NCI-H1694 (cell line): ENCODE measurements at places on chromosomes 5 and 9.

- no peak for DNase-seq
Measured at GRCh38 chr5:146340260-146341081, 1.8 kb downstream of the POU4F3 start.

- no peak for DNase-seq
Measured at GRCh38 chr5:1182633-1183423, 18.6 kb upstream of the SLC6A19 start.

DNA sequence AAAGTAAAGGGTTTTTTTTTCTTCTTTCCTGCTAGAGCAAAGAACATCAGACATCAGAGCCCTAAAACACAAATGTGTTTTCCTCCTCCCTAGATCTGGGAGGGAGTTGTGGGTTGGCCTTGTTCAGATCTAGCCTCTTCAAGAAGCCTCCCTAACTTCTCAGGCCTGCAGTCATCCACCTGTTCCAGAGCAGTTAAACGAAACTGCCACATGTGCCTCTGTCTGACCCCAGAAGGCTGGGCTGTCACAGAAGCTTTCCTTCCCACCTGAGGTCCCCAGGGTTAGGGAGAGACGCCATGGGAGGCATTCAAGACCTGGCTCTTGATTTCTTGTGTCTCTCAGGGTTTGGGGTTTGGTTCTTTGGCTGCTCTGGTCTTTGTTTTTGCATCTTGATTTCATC is 87.0 kb downstream of the DAB2IP start:
- no peak for DNase-seq

- no peak for DNase-seq
Measured at GRCh38 chr9:127138444-127138843, 16.0 kb upstream of the ANGPTL2 start.

GRCh38 chr5:107874795-107875194 is 204.1 kb upstream of the EFNA5 start:
- no peak for DNase-seq

DNA sequence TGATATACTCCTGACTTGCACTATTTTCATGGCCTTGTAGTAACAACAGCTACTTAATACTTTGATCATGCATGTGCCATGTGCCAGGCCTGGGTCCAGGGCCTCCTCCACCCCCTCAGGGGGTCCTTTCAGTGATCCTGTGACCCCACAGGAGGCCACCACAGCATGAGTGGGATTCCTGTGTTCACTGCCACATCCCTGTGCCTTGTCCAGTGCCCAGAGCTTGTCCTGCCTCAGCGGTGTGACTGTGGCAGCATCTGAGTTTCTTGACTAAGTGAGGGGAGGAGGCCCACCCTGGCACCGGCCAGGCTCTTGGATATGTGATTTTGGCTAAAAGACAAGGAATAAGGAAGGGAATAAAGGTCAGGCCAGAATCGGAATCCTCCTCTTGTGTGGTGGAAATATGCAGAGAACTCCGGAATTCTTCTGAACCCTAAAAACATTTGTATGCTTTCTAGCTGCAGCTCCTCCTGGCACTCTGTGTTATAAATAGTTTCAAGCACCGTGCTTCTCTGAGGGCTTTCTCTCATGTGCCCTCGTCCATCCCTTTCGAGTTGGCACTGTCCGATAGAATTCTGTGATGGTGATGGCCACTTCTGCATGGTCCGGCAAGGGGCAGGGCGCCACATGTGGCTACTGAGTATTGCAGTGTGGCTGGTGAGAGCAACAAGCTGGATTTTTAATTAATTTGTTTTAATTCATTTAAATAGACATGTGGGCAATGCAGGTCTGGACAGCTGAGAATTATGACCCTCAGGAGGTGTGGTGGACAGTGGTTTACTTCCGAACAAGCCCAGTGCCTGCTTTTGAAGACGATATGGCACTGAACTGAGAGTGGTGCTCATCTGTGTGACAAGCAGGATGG is 31.8 kb downstream of the TENT4A start:
- DNase-seq: no peak

DNA sequence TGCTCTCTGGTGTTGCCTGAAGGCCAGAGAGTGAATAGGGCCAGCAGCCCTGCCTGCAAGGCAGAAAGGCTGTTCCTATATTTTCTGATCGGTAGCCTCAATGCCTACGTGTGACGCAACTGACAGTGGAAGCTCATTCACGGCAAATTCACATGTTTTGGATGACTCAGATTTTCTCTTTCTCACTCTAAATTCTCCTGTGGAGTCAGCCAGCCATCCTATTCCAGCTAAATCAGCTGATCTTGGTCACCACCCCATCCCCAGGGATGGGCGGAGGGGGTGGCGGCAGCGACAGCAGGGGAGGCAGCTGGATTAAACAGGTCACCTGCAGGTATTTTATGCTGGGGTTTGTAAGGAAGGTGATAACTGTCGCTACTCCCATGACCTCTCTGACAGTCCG is 52.3 kb downstream of the ZNF510 start:
- DNase-seq: no peak

- DNase-seq: no peak
Measured at GRCh38 chr5:7325975-7326913, 69.7 kb upstream of the ADCY2 start.

GRCh38 chr9:80873861-80874260 is 815.5 kb downstream of the TLE1 start:
- no peak for DNase-seq

- DNase-seq: no peak
Measured at GRCh38 chr9:131296906-131297500, 7.5 kb downstream of the PLPP7 start.

- DNase-seq: no peak
Measured at GRCh38 chr9:19976226-19976625, 187.4 kb upstream of the SLC24A2 start.

DNA sequence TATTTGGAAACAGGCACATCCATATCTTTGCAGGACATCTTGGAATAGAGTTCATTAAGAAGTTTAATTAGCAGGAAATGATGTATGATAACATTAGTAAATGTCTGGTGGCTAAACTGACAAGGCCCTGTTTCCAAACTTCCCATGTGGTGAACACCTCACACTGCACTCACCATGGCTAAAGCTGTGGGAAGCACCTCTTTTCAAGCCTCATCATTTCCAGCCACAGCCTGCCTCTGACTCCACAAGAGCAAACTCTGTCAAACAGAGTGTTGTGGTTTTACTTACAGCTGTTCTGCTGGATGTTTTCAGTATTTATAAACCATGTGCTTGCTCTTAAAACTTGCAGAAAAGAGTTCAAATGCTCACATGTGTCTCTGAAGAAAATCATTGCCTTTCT is 14.9 kb upstream of the NDUFB6 start:
- no peak for DNase-seq

DNA sequence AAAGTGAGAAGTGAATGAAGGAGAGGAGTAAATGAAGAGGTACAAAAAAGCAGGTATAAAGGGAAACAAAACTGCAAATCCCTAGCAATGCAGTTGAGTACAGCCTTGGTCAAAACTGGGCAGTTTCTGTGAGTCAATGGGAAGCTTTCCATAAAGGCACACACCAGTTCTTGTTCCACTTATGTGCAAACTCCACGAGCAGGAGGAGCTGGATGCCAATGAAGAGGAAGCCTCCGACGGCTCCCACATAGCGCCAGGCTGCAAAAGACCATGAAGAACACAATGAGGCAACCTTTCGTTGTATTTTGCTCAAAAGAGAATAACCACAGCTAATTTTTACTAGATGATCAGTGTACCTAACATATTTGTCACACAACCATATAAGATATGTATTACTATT is 81.1 kb downstream of the SERINC5 start:
- no peak for DNase-seq

- no peak for DNase-seq
Measured at GRCh38 chr9:106039151-106039935, 345.0 kb downstream of the TMEM38B start.

- DNase-seq: no peak
Measured at GRCh38 chr5:147957901-147958300, 51.6 kb upstream of the C5orf46 start.
